AG04450 (cell line): ENCODE measurements at places on chromosomes 1 and 21. TPM values are rescaled to one million over a fixed set of nuclear protein-coding genes. Genes with fewer than 3 reads are reported as not detected.

The CNN3 gene
- 374 and 438 TPM in 2 replicates for polyA plus RNA-seq

The PTCH2 gene
- polyA plus RNA-seq: 0.20 and 0.36 TPM in 2 replicates

The KCNQ4 gene
- polyA plus RNA-seq: 0.04 TPM in 1 of 2 replicates, not detected in the other

The SPAG17 gene
- 0.07 TPM in 1 of 2 replicates, not detected in the other for polyA plus RNA-seq

The FCRL4 gene
- not detected in 2 replicates for polyA plus RNA-seq

The SEC16B gene
- polyA plus RNA-seq: 4.0 and 4.3 TPM in 2 replicates

The FAM72B gene
- 1.8 and 3.5 TPM in 2 replicates for polyA plus RNA-seq

The BLACAT1 gene
- 0.06 and 0.07 TPM in 2 replicates for polyA plus RNA-seq

The G0S2 gene
- 3.5 and 4.7 TPM in 2 replicates for polyA plus RNA-seq

The KANK4 gene
- polyA plus RNA-seq: not detected in 2 replicates

The ADAM30 gene
- polyA plus RNA-seq: not detected in 2 replicates

The FAM163A gene
- polyA plus RNA-seq: not detected in 2 replicates

The ODF2L gene
- polyA plus RNA-seq: 14.6 and 25.6 TPM in 2 replicates

The GSTM1 gene
- 1.6 and 1.8 TPM in 2 replicates for polyA plus RNA-seq

The SPRR3 gene
- polyA plus RNA-seq: not detected in 2 replicates

The LIN28A gene
- polyA plus RNA-seq: not detected in 2 replicates

The CGN gene
- polyA plus RNA-seq: 0.26 and 0.31 TPM in 2 replicates

The S100B gene
- not detected in 2 replicates for polyA plus RNA-seq

The UBE2U gene
- not detected in 2 replicates for polyA plus RNA-seq

The HORMAD1 gene
- polyA plus RNA-seq: not detected in 2 replicates

The B3GALT2 gene
- polyA plus RNA-seq: 5.7 and 8.0 TPM in 2 replicates

The GUCA2A gene
- not detected in 2 replicates for polyA plus RNA-seq

The OR2M5 gene
- polyA plus RNA-seq: not detected in 2 replicates

The AUNIP gene
- 0.97 and 1.1 TPM in 2 replicates for polyA plus RNA-seq

The RPE65 gene
- polyA plus RNA-seq: not detected in 2 replicates

The KPRP gene
- polyA plus RNA-seq: not detected in 2 replicates
